Activated CD4-positive, alpha-beta T cell treated with anti-CD3 and anti-CD28 coated beads, Interleukin-10, Interleukin-2, amounts not matched to agents 100 ng/mL and 50 ng/mL, durations not matched to agents 16 hours and 8 hours (primary cell): ENCODE measurements at places on chromosomes 7 and 10.

DNA sequence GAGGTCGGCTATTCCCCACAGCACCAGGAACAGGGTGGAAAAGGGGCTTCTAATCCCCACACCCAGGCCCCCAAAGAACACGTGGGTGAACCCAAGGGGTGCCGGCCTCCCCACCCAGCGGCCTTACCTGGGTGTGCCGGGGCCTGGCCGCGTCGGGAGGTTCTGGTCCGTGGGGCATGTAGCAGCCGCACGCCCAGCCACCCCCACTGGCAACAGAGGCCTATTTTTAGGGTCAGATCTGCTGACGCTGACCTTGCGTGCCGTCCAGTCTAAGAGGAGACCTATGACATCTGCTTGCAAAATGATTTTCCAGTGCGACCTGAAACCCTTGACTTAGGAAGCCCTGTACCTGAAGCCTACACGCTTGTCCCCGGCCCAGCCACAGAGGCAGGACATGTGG lies 38.0 kb upstream of the SAMD8 start:
- no peak for DNase-seq

DNA sequence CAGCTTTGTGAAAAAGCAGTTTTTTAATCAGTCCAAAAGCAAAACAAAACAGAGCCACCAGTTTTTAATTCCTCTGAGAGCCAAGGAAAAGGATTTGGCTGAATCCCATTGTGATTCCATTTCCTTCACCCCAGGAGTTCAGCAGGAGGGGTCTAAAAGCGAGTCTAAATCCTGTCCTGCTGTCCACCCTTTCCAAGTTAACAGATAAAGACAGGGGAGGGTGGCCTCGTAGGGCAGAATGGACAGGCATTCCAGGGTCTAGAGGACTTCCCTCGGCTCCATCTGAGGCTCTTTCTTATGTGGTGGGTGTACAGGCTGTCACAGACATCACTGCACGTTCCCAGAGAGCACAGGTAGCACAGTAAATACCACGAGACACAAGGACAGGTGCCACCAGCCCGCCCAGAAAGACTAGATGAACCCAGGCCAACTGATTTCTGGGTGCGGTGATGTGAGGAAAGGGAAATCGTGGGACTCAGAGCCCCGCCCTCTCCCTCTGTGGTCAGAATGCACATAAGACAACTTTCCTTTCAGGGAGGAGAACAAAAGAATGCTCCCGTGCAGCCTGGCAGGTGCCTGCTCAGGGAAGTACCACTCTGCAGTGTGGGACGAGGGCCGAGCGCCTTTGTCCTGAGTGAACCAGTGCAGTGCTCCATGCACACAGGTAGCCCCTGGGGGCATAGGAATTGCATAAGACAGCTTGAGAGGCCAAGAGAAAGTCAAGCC lies 119.7 kb downstream of the ABLIM1 start:
- DNase-seq = peak; percentile 61

- no peak for DNase-seq
Measured at GRCh38 chr7:157613575-157614322, 276.9 kb downstream of the DNAJB6 start.

DNA sequence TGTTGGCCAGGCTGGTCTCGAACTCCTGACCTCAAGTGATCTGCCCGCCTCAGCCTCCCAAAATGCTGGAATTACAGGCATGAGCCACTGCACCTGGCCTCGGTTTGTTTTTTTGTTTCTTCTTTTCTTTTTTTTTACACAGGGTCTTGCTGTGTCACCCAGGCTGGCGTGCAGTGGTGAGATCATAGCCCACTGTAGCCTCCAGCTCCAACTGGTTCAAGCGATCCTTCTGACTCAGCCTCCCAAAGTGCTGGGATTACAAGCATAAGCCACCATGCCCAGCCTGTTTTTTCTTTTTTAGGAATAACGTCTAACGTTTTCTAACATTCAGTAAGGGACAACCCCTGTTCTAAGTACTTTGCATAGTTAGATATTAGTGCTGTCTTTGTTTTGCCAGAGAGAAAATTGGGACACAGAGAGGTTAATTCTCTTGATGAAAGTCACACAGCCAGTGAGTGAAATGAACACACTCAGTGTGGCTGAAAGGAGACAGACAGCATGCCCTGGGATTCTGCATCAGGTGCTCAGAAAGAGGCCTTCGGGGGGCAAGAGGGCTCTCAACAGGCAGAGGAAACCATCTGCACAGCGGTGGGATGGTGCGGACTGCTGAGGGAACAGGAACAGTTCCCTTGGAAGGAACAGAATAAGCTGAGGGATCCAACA lies 4.3 kb downstream of the LIMK1 start:
- no peak for DNase-seq

DNA sequence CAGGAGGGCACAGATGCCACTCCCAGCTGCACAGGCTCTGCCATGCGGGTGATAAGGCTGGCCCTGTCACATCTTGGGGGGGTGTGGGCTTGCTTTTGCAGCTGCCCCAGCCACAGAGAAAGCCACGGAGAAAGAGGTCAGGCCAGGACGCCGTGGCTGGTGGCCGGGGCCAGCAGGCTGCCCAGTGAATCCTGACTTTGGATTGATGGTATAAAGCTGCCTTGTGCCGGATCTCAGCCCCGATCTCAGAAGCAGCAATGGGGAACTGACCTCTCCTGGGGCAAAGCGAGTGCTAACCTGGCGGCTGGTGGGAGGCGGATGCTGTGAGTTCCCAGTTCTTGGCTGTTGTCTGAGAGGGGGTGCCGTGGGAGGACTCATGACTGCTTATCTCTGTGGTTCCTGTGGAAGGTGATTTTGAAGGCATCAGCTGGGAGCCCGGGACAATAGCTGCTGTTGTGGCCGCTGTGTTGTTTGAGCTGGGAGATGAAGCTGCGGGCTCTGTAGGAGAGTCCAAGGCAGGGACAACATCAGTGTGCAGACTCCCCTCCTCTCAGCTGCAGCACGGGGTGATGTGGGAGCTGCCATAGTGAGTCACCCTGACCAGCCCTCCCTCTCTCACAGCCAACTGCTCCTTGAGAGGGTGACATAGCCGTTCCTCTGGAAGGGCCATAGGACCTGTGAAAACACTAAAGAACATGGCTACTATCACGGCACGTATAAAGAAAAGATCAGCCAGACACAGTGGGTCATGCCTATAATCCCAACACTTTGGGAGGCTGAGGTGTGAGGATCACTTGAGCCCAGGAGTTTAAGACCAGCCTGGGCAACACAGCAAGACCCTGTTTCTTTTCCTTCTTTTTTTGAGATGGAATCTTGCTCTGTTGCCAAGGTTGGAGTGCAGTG lies 17.0 kb downstream of the IL15RA start:
- no peak for DNase-seq

DNA sequence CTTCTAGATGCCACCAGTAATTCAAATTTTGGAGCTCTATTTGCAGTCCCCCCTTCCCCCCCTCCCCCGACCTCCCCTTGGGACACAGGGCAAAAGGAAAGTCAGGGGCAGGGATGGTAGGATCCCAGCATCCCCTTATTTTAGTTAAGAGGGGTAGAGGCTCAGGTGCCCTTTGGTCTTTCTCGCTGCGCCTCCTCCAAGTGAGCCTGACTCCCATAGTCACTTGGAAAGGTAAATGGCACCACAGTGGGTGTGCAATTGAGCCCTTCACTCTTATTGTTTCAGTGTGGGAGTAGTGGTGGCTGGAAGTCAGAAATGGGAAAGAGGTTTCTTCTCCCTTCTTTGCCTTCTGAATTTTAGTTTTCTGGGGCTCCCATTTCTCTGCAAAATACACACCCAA lies 8.2 kb upstream of the FEZF1 start:
- DNase-seq = no peak

GRCh38 chr7:80781146-80781545 lies 137.7 kb downstream of the SEMA3C start:
- no peak for DNase-seq

DNA sequence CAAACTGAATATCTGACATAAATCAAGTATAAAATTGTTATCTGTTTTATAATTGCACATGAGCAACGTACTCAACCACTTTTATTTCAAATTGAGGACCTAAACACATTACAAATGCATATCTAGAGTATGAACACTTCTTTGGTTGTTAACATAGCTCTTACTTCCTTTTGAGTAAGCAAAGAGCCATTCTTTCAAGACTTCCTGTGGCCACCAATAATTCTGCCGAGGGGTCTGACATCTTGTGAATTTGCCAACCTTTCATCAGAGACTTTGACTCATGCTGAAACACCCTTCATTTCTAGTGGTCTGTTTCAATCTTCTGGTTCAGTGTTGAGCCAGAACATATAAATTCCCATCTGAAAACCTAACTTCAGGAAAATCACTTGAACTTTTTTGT lies 59.4 kb downstream of the CDK14 start:
- DNase-seq = no peak

GRCh38 chr10:121307411-121307980 lies 290.7 kb downstream of the FGFR2 start:
- DNase-seq = no peak

DNA sequence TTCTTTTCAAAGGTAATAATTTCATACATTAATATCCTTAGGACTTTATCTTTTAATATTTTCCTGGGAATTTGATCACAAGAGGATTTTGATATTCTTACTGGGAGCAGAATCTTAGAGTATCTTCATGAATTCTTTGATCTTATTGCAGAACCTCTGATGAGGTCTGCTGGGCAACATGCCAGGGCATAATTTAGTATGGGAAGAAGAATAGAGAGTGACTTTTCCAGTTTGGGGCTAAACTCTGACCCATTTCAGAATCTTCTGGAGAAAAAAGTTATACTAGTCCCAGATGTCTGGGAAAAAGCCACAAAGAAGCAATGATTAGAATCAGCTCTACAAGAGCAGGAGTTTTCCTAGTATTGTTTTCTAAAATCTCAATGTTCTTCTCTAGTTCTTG lies 28.0 kb upstream of the RSU1 start:
- no peak for DNase-seq

- peak; percentile 40 for DNase-seq
Measured at GRCh38 chr10:46229144-46229563, 57.6 kb upstream of the ANTXRL start.

DNA sequence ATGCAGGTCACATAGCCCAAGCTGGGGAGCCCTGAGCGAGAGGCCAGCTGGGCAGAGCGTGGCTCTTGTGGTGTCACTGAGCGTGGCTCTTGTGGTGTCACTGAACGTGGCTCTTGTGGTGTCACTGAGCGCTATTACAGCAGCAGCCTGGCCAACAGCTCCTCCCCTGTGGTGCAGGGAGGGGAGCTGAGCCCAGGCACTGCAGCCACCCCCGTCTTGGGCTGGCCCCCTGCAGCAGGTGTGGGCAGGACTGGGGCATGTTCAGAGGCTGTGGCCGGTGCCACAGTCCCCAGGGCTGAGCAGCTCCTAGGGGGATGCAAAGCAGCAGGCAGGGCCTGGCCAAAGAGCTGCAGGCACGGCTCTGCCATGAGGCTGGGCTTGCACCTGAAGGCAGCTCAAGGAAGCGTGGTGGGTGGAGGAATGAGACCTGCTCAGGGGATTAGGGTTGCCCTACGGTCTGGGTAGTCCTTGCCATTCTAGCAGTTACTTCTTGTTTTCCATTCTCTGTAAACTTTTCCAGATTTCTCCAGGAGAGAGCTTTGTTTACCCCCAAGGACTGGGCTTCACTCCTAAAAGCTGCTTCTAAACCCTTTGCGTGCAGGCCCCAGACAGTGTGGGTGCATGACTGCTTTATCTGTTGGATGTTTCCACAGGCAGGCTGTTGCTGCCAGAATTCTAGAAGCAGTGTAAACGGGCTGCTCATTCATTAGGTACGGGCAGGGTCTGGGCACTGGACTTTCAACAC lies 29.2 kb downstream of the ZNF783 start:
- peak; percentile 21 for DNase-seq

DNA sequence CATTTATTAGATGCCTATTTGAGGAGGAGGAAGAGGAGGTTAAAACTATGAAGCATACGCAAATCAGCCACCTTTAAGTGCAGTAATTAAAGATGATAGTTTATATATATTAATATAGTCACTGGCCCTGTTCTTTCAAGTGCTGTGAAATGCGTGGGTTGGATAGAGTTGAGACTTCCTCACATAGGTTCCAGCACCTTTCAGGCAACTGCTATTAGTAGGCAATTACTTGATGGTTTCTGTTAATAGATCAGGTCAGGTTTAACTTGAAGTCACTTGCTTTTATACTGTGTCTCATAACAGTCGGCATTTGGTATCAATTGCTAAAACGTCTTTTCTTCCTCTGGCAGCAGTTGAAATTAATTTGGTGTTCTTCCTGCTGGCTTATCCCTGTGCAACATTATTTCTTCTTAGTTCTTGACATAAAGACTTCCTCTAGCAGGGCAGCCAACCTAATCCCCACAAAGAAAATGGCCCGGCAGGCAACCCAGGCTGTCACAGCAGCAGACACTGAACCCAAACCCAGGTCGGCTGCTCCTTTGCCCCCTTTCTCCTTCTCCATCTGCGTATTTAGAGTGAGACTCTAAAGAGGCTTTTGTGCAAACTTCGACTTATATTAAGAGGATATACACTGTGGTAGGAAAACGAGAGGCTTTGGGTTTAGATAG lies 35.3 kb upstream of the BET1 start:
- DNase-seq = no peak

GRCh38 chr10:7230951-7231350 lies 179.9 kb downstream of the SFMBT2 start:
- DNase-seq = no peak

DNA sequence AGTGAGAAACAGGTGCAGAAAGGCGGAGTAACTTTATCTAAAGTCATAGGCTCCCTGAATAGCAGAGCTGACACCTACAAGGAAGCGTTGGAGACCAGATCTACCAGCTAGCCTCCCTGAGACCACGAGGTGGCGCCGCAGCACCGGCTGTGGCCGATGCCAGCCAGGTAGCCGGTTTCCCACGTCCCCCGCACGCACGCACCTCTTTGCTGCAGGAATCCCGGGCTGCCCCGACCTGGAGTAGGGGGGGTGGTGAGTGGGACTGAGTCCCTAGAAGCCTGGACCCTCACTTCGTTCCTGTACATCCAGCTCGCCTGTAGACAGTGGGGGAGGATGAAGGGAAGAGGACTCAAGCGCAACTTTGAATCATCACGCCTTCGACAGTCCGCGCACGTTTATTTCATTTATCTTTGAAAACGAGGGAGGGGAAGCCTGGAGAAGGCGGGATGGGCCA lies 3.7 kb downstream of the ELOVL3 start:
- DNase-seq = peak; percentile 88

- DNase-seq = peak; percentile 5
Measured at GRCh38 chr10:95691281-95691680, 2.4 kb downstream of the TCTN3 start.

GRCh38 chr7:91847876-91848588 lies 32.5 kb downstream of the MTERF1 start:
- no peak for DNase-seq

DNA sequence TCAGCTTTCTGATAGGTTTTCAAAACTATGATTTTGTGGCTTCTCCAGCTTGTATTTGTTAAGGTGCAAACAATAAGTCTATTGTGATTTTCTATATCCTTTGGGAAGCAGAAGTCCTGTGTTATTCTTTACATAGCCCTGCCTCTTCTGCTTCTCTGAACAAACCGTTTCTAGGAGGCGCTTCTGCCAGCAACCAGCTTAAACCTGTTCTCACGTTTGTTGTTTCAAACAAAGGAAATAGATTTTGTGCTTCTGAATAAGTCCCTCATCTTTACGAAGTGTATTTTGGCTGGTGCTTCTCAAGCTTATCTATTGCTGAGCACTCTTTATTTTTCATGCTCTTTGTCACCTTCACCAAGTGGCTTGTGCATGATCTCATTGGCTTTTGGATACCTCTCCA lies 61.0 kb downstream of the VTI1A start:
- no peak for DNase-seq

- DNase-seq = peak; percentile 56
Measured at GRCh38 chr7:26090927-26091519, 61.0 kb upstream of the NFE2L3 start.

- DNase-seq = no peak
Measured at GRCh38 chr10:33950206-33950605, 615.7 kb upstream of the NRP1 start.

- DNase-seq = no peak
Measured at GRCh38 chr10:3640816-3641215, 144.2 kb downstream of the KLF6 start.

GRCh38 chr7:91787931-91788330 lies 92.6 kb downstream of the MTERF1 start:
- DNase-seq = no peak
